Umbilical cord (tissue), 2 donors: ENCODE measurements at places on chromosomes 7 and 10. TPM values are rescaled to one million over a fixed set of nuclear protein-coding genes. Genes with fewer than 3 reads are reported as not detected.
A peak's percentile ranks its signal among the peaks of the same experiment; 100 is the strongest.

GRCh38 chr10:69418052-69418752, 1.5 kb upstream of the TACR2 start:
- DNase-seq: no peak

DNA sequence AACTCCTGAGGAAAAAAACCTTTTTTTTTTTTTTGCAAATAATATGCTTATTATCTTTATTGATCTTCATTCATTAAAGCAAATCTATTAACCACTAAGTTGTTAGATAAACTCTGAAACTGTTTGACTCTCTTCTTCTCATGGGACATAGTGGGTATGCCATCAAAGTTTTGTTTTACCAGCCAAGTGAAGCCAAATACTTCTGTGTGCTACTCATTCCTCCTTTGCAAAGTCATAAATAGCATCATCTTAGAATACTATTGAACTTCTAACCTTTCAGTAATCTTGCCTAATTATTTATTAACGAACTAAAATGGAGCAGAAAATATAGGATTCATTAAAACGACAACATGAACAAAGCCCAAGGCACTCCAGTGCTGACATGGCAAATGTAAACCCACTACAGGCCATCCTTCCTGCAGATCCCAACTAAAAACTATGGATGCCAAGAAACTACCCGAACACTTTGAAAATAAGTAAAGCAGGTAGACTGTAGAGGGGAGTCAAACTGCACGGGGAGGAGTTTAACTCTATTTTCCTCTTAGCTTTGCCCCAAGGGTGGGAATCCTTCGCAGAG, 61.2 kb upstream of the ODAD2 start:
- no peak for DNase-seq

DNA sequence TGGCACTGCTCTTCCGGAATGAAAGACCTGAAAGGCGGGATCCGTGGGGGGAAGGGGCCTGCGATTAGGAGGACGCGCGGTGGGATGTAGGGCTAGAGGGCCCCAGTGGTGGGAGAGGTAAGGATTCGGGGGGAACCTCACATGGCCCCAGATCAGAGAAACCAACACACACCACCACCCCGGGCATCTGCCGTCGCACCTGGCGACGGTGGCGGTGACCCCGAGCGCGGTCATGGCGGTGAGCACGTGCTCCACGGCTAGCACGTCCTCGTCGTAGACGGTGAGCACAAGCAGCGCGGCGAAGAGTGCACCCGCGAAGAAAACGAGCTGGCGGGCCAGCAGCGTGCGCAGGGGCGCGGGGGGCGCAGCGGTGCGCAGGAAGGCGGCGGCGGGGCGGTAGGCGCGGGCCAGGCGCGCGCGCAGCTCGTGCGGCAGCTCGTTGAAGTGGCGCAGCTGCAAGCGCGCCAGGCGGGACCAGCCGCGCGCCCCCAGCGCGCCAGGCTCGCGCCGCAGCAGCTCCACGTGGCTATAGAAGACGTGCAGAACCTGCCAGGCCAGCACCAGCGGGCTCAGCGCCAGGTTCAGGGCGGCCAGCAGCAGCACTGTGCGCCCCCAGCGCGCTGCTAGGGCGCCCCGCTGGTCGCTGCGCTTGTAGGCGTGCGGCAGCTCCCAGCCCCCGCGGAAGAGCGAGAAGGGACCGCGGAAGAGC, 5.7 kb downstream of the ATG9B start:
- DNase-seq: peak; percentile 74

GRCh38 chr7:73841689-73842066, 638 bp downstream of the METTL27 start:
- no peak for DNase-seq

GRCh38 chr7:16637379-16637778, 8.2 kb downstream of the ANKMY2 start:
- DNase-seq: no peak

DNA sequence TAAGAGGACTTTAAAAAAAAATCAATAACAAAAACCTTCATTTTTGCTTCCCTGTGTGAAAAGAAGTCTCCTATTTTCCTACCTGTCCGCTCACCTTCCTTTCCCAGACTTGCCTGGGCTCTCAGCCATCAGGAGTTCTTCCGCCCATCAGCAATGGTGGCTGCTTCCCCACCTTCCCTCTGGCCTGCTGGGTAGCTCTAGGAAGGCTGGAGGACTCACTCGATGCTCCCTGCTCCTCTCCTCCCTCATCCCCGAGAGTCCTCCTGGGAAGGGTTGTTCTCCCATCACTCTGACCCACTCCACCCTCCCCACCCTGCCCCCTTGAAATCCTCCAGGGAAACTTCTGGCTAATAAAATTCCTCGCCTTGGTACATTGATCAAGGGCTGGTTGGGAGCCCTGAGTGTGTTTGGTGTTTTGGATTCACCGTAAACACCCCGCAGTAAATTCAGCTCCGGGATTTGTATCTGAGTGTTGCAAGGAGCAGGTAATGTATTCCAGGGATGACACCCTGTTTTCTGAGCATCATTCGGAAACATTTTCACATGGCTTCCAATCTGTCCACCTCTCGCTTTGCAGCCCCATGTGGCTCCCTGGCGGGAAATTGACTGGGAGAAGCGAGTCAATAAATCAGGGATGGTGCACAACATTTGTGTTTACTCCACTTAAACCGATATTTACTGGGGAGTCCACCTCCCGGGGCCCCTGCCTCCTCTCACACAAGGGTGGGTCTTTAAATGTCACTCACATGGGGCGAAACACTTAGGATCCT, 126.4 kb upstream of the SDK1 start:
- no peak for DNase-seq

DNA sequence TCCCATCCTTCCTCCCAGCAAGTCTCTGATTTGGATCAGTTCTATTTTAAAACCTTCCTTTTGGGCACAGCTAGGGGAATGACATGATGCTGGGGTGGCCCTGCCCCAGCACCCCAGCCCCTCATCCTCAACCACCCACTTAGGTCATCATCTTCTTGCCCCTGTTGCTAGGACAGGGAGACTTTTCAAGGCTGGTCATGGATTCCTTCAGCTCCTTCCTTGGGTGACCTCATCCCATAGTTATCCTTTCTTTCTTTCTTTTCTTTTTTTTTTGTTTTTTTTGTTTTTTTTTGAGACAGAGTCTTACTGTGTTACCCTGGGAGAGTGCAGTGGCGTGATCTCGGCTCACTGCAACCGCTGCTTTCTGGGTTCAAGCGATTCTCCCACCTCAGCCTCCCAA, 127.2 kb downstream of the WDFY4 start:
- no peak for DNase-seq

- DNase-seq: peak; percentile 10
These were observed 4.2 kb upstream of the CCNY start for GRCh38 chr10:35331894-35332640.

DNA sequence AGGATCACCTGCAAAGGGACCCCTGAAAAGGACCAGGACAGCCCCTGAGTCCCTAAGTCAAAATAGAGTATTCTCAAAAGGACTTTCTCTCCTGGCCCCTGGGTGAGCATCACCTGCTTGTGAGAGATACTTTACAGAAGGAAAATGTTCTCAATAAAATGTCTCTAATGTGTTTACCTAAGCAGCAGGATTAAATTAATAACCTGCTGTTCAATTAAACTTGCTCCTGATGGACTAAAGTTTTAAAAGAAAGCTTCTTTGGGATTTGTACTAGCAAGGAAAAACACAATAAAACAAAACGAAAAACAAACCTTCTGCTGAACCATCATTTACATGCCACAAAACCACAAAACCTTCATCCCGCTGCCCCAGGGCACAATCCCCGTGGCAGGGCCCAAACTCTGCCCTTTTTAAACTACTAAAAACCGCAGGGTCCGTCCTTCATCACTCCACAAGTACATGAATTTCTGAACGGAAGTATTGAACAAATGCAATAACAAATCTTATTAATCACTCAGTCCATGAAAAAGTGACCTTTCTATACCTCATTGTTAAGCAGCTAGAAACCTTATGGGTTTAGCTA, 197.7 kb downstream of the TCERG1L start:
- no peak for DNase-seq

GRCh38 chr10:5064656-5065055, 29.6 kb upstream of the AKR1C3 start:
- DNase-seq: no peak

GRCh38 chr7:46714904-46715303, 793.8 kb upstream of the IGFBP3 start:
- DNase-seq: no peak

DNA sequence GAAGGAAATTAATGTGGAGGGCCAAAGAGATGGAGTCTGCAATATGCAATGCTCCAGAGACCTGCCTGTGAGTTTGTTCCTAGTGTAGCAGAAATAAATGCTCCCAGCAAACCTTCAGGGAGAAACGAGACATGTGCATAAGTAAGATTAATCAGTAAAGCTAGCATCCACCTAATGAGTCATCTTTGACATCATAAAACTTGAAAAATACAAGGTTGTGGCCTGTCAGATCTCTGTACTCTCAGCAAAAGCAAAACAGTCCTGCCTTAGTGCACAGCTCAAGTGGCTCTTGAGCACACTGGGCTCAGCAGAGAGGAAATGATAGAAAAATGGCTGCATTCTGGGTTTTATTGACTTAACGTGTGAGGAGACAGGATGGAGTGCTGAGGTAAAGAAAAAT, 32.5 kb upstream of the ERCC6 start:
- DNase-seq: peak; percentile 83

DNA sequence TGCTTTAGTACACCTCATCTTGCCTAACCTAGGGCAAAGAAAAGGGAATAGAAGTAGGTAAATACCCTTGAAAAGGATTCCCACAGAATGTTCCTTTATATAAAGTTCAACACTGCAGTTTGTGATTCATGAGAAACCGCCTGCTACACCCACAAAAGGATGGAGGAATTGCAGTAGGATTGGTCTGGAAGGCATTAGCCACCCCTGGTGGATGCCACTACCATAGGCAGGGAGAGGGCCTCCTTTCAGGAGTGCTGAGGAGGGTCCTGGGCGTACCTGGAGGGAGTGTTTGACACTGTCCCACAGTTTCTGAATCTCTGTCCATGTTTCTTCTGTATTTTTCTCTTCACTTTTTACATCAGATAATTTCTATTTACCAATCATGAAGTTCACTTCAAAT, 221.8 kb upstream of the TMEM72 start:
- no peak for DNase-seq

GRCh38 chr7:16776053-16776452, 22.5 kb downstream of the TSPAN13 start:
- DNase-seq: no peak

DNA sequence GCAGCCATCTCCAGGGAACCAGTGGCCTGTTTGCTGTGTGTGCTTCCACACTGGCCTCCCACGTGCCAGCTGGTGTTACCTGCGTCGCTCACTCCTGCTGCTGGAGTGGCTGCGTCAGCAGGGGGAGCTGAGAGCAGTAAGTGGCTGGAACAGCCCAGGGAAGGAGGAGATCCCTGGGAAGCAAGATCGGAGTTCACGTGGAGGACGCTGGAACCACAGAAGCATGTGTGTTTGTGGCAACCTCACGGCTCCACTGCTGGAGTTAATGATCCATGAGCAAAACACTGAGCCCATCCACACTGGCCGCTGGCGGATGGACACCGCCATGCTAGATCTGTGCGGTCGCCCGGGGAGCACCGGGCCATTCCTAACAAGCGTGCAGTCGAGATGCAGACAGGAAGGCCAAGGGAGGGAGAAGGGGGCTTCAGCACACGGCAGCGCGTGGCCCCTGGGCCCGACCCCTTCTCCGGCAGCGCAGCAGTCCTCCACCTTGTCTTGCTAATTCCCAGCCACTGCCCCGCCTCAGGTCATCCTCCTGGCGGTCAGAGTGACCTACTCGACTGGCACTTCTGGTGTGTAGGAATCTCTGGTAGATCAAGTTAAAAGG, 68.5 kb upstream of the EEPD1 start:
- peak; percentile 41 for DNase-seq

GRCh38 chr10:96453856-96454583, 59.7 kb downstream of the TLL2 start:
- DNase-seq: no peak

DNA sequence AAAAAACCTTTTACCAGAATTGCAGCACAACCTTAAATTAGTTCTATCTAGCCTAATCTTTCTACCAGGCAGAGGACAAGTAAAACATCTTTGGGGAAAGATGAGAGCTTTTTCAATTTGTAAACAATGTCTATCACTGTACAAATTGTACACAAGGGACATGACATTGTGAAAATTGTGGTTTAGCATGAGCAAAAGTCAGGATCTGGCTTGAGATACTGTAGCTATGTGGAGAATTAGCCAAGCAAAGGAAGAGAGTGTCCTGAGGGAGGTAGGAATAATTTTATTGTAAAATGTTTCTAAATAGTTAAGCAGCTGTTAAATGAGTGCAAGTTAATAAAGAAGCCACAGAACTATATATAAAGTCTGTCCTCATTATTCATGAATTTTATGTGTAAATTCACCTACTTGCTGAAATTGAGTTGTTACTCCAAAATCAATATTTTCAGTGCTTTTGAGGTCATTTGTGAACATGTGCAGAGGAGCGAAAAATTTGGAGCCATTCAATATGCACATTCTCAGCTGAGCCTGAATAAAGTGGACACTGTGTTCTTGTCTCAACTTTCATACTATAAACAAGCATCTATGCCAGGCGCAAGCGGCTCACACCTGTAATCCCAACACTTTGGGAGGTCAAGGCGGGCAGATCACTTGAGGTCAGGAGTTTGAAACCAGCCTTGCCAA, 42.8 kb upstream of the POM121L12 start:
- DNase-seq: no peak

DNA sequence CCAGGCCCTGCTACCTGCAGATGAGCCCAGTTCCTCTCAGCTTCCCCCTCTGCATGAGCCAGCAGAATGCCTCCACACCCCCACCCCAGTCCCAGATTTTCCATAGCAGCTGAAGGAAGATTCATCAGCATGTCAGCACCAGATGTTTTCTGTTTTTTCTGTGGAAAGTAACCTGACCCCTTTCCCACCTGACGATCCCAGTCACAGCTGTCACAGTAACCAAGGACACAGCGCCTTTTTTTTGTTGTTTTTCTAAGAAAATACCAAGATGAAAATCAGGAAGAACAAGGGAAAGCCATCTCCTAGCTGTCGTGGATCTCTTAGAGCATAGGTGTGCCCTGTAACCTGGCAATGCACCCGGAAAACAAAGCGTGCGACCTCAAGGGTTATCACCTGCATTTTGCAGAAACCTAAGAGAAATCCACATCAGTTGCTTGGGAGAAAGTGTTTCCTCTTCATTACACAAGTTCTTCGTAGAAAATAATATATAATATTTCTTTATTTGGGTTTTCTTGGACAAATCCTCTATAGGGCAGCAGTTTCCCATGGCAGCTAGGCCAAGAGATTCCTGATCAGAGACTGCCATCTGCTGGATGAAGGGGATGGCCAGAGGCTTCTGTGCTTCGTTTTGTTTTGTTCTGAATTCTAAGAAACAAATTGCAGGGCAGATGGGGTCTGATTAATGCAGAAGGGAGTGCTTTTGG, 401.9 kb downstream of the TNS3 start:
- DNase-seq: peak; percentile 83

GRCh38 chr7:44184873-44185446, 4.3 kb downstream of the GCK start:
- DNase-seq: no peak

- DNase-seq: no peak
These were observed 68.1 kb upstream of the WDR11 start for GRCh38 chr10:120783098-120783497.

- no peak for DNase-seq
These were observed 15.5 kb downstream of the TLX1 start for GRCh38 chr10:101146392-101147251.

The EN2 gene
- total RNA-seq: 2.6 TPM

The TUBAL3 gene
- total RNA-seq: not detected

The SLC26A3 gene
- 6.3 TPM for total RNA-seq

The CRYGN gene
- not detected for total RNA-seq

The UPK3B gene
- not detected for total RNA-seq

The EPDR1 gene
- 13.0 TPM for total RNA-seq

The RASSF4 gene
- 16.9 TPM for total RNA-seq

The ANKRD2 gene
- not detected for total RNA-seq
